Heart right ventricle (tissue), 16 donors: ENCODE measurements at places on chromosomes 2 and 18. TPM values are rescaled to one million over a fixed set of nuclear protein-coding genes. Genes with fewer than 3 reads are reported as not detected.

DNA sequence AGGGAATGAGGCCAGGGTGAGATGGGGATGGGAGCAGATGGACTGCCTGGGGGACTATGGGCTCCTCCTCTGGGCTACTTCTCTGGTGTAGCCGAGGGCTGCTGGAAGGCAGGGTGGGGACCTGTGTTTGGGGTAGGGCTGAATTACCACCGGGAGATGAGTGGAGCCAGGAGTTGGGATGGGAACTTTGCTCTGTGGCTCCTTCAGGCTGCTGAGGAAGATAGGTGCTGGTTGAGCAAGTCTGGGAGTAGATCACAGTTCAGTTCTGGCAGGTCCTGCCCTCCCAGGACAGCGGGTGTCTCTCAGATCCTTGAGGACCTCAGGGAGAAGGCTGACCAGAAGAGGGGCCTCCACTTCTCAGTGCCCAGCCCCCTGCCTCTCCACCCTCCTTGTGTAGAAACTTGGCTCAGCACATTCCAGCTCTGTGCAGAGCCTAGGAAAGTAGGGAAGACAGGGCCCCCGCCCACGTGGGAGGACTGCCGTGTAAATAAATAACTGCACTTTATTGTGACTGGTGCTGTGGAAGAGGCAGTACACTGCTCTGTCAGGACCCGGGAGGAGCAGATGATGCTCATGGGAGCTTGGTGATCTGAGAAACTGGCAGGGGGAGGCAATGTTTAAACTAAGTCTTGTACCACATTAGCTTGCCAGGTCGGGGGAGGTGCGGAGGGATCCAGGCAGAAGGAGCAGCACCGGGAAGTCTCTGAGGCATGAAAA is 15.3 kb downstream of the TET3 start:
- no peak for DNase-seq

DNA sequence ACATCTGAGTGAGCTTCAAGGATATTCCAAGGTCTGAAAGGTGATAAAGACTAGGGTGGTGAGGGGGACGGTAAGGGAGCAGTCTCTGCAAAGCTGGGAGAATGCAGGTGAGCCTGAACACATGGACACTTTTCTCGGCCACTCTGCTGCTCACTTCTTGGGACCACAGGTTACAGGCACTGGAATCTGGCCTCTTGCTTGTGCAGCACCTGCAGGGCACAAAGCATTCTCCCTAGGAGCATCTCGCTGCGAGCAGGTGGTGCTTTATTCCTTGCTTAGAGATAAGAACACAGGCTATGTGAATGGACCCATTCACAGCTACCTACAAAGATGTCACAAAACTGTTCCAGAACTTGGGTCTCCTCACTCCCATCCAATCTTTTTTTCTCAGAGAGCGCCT is 153.2 kb downstream of the DDX1 start:
- DNase-seq: no peak

The ZNF804A gene
- not detected for total RNA-seq

The RAD51AP2 gene
- total RNA-seq: 0.20 TPM

The DLX1 gene
- total RNA-seq: not detected

The COL6A3 gene
- 222 TPM for total RNA-seq
